Endothelial cell of umbilical vein (primary cell): ENCODE measurements at places on chromosomes 4 and X. TPM values are rescaled to one million over a fixed set of nuclear protein-coding genes. Genes with fewer than 3 reads are reported as not detected.

DNA sequence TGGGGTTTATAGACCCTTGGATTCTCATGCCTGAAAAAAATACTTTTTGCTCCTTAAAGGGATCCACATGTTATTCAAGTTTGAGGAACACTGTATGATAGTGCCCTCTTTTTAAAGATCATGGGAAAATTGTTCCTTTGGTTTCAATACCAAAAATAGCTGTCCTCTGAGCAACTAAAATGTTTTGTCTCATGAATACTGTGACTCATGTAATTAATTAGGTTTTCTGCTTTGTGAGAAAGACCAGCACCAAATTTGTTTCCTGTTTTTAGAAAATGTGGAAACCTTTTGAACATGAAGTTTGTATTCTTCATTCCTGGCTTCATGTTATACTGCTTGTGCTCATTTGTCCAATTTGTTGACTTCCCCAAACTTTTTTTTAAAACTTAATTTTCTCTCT, 127.6 kb upstream of the SH3RF1 start:
- peak; percentile 90 for DNase-seq

DNA sequence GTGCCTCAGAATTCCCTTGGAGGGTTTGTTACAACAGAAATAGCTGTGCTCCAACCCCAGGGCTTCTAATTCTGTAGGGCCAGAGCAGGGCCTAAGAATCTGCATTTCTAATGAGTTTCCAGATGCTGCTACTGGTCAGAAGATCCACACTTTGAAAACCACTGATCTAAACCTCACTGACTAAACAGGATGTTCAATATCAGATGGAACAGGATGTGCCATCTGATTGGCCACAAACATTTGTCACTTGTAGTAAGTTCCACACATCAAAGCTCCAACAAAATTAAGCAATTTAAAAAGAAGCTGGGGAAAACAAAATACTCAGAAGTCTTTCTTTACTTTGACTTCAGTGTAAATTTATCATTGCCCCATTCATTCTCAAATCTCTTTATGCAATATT, 14.3 kb downstream of the CASK start:
- DNase-seq: no peak

The TSPAN7 gene
- 4.2 and 5.2 TPM in 2 replicates for total RNA-seq

The RNF175 gene
- not detected in 2 replicates for total RNA-seq

GRCh38 chr4:174265916-174266315, 17.6 kb downstream of the FBXO8 start:
- DNase-seq: no peak

DNA sequence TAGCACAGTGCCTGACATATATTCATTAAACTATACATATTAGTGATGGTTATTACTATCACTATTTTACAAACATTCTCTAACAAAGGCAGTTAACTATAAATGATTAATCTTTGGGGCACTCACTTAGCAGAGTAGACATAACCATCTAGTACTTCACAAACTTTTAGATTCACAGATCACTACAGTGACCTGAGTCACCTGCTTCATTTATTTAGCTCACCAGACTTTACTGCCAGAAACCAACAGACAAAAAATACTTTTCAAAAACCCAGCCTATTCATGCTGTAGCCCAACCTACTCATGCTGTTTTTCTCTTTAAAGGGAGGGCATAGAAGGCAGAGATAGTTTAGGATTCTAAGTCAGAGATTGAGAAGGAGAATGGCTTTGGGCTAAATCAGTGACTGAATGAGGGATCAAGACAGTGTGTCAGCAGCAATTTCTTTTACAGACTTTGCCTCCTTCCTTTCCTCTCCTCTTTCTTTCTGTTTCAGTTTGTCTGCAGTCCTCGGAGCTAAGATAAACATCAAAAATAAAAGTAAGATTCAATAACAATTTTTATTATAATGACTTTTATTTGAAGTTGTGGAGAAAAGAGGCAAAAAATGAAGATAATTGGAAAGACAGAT, 34.7 kb upstream of the PDE5A start:
- DNase-seq: no peak

The DRP2 gene
- 0.31 and 0.78 TPM in 2 replicates for total RNA-seq
